Suppressor macrophage treated with lipopolysaccharide for 4 hours (primary cell): ENCODE measurements at places on chromosomes 1 and 21.

DNA sequence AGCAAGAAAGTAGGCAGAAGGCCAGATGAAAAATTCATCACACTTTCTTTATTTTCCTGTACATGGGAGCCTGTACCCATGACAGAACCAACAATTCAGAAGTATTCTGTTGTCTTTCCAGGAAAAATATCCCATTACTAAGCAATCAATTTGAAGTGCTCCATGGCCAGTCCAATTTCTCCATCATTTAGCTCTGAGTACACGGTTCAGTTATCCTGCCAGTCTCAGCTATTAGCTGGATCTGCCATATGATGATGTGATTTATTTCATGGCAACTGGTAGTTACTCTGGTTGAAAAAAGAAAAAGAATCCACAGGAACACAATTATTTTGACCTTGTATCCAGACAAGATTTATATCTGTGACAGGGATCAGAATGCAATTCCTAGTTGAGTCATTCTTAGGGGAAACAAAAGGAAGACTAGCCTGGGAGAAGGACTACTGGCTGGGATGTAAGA is 70.6 kb upstream of the GORAB start:
- DNase-seq: no peak

GRCh38 chr1:203038217-203038741 is 12.0 kb downstream of the PPFIA4 start:
- DNase-seq: peak; percentile 72

GRCh38 chr1:53379662-53380002 is 51.8 kb upstream of the LRP8 start:
- no peak for DNase-seq

- DNase-seq: peak; percentile 21
Measured at GRCh38 chr1:204075139-204075521, 2.2 kb downstream of the SOX13 start.

DNA sequence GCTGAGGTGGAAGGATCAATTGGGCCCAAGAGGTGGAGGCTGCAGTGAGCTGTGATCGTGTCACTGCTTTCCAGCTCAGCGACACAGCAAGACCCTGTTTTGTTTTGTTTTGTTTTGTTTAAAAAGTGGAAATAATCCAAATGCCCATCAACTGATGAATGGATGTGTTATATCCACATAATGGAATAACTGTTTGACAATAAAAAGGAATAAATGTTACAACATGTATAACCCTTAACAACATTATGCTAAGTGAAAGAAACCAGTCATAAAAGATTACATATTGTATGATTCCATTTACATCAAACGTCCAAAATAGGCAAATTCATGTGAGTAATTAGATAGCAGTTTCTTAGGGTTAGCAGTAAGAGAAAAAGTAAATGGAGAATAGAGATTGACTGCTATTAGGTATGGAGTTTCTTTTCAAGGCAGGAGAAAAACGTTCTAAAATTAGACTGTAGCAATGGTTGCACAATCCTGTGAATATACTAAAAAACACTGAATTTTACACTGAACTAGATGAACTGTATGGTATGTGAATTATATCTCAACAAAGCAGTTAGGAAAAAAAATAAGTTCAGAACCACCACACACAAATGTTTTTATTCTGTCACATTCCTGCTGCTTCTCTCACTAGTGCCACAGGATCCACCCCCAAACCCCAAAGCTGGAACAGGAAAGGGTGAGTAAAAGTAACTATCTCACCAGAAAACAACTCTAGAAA is 15.7 kb downstream of the FOXJ3 start:
- DNase-seq: no peak

DNA sequence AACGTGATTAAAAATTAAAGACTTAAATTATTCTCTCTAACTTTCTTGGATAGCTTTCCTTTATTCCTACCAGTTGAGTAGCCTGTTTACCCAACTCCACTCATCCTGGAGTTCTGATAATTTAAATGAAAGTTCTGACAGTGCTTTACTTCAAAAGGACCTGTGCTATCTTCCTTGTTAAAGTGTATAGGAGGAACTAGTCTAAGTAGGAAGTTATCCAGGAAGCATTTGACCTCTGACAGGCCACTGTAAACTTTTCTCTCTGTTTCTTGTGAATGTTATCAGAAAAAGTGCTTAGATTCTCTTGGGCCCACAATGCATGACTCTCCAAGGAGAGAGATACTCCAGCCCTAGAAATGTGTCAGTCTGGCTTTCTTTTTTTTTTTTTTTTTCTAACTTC is 9.2 kb downstream of the UAP1 start:
- DNase-seq: no peak

DNA sequence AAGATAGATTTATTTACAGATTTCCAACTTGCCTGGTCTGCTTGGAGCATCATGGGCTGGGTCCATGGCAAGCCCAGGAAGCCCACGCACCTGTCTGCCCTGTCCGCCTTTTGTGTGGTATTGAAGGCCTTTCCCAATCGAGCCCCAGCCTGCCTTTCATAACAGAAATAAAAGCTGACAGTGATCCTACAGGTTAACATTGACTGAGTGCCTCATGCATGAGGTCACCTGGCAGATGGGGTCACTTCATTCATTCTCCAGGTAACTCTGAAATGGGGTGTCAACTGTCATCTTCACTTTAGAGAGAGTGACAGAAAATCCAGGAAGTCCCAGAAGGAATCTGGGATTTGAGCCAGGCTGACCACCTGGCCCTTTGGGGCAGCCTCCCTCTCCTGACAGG is 36.3 kb upstream of the CASZ1 start:
- no peak for DNase-seq

DNA sequence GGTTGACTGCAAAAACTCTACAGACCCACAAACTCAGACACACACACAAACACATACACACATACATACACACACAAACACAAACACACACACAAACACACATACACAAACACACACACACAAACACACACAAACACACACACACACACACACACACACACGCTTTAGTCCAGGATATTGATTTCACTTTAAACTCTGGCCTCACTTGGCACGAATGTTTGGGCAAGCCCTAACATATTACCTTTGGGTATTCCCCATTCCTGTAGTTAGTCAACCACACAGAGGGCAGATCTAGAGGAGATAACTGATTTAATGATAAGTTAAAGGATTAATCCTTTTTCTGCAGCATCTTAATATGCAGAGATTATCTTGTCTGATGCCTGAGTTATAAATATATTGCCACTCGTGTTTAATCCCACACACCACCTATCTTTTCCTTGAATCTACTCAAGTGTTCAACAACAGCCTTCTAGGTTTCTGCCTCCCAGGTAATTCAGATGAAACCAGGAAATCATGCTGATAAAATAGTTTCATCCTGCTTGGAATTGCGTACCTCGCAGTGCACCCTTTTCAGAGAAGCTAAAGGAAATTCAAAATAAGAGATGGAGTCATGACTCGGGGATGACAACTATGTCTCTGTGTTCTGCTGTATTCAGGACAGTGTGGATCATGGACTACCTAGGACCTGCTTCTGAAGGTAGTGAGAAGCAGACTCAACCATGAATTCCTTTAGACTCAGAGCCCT is 14.5 kb upstream of the RUNX1 start:
- DNase-seq: no peak

- no peak for DNase-seq
Measured at GRCh38 chr21:41952568-41953248, 1.1 kb downstream of the C2CD2 start.

DNA sequence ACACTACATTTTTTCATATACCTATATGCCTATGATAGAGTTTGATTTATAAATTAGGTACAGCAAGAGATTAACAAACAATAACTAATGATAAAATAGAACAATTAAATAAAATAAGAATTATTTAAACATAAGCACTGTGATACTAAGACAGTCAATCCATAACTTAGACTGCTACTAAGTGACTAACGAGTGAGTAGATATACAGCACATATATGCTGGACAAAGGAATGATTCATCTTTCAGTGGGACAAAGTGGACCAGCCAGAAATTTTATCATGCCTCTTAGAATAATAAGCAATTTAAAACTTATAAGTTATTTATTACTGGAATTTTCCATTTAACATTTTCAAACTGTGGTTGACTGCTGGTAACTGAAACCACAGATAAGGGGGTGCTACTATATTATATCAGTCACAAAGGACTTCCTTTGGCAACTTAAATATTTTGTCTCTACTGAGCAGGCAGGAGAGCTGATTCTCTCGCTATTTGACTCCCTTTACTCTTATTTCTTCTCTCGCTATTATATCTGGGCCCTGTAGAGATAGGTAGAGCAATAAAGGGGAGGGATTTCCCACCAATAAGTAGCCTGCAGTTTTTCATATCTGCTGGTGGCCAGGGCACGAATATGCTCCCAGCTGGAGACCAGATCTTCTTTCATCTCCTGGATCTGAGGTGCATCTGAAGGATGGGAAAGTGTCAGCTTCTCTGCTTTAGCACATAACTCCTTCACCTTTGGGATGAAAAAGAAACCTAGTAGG is 10.8 kb downstream of the SPTA1 start:
- peak; percentile 5 for DNase-seq

DNA sequence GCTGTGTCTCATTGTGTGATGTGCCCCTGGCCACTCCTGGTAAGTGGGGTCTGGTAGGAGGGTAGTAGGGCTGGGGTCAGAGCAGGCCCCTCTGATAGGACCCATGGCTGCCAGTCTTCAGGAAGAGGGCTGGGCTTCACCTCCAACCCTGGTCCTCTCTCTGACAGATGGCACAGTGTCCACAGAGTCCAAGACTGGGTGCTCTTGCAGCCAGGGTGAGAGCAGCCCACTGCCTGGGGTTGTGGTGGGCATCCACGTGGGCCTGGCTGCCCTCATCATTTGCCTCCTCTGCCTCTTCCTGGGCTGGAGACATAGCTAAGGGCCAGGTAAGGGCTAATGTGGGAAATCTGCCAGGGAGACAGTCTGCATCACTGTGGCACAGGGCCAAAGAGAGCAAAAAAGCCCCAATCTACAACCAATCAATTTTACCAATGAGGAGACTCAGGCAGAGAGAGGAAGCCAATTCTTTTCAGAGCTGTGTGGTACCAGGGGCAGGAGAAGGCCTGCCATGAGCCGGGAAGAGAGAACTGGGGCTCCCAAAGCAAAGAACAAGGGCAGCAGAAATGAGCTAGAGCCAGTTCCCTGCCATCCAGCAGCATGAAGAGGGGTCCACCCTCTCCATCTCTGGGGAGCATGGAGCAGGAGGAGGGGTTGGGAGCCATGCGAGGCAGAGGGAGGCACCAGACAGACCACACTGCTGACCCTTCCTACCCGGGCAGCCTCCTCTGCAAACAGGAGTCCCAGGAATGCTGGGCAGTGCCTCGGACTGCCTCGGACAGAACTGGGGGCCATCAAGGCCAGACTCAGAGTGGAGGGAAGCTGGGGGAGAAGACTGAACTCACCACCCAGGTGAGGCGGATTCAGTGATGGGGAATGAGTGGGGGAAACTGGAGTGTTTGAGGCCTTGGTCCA is 26.8 kb downstream of the SLC27A3 start:
- DNase-seq: no peak

GRCh38 chr1:45687754-45688740 is at the start of gene TMEM69:
Gene TMEM69 (plus strand): TSS chr1:45688181. CDS start chr1:45691069, 2,888 bp downstream.
- DNase-seq: peak; percentile 91

- DNase-seq: no peak
Measured at GRCh38 chr1:31883357-31883942, 54.7 kb downstream of the PTP4A2 start.

GRCh38 chr1:24803220-24803619 is 58.0 kb downstream of the CLIC4 start:
- no peak for DNase-seq

DNA sequence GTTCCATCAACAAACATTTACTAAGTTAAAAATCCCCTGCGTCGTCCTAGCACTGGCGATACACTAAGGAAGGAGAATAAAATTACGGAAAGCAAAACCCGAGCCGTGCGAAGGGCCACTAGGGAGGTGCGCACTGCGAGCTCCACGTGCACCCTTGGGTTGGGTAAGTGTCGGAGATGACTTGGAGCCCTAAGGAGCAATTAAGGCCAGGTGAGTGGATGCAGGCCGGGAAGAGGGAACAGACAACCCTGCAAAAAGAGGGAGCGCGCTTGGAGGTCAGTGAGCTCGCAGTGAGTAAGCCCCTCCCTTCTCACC is 704 bp downstream of the WDR4 start:
- no peak for DNase-seq

DNA sequence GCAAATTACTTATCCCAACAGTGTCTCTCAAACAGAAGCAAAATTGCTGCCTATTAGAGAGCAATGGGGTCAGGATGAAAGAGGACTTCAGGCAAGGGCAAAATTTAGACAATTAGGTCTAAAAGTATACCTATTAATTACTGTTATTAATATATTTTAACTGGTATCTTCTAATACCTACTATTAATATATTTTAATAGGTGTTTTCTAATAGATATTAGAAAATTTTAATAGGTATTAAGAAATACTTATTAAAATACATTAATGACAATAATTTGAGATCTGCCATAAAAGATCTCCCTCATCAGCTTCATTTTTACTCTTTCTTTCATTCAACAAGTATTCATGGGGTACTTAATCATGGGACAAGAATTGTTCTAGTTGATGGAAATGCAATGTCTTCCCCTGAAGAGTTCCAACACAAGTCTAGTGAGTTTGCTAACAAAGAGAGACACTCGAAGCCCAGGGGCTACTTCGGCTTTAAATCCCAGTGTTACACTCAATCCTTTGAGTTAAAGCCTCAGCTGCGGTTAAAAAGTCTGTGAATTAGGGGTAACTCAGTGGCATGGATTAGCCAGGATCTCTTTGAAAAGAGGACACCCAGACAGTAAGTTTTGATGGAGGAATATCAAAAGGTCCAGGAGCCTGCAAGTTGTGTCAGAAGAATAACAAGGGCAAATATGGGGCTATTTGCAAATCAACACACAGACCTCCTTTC is 44.1 kb downstream of the STYXL2 start:
- DNase-seq: no peak

- DNase-seq: no peak
Measured at GRCh38 chr1:227305894-227306626, 12.2 kb downstream of the CDC42BPA start.

GRCh38 chr21:42651515-42652401 is 1.7 kb upstream of the PDE9A start:
- no peak for DNase-seq
